ENCODE measurements at places on chromosomes 13 and 19.

- no peak for DNase-seq
Measured at GRCh38 chr13:97520061-97520460, 86.1 kb downstream of the RAP2A start.

GRCh38 chr13:39740761-39741160 lies 85.3 kb downstream of the COG6 start:
- no peak for DNase-seq

DNA sequence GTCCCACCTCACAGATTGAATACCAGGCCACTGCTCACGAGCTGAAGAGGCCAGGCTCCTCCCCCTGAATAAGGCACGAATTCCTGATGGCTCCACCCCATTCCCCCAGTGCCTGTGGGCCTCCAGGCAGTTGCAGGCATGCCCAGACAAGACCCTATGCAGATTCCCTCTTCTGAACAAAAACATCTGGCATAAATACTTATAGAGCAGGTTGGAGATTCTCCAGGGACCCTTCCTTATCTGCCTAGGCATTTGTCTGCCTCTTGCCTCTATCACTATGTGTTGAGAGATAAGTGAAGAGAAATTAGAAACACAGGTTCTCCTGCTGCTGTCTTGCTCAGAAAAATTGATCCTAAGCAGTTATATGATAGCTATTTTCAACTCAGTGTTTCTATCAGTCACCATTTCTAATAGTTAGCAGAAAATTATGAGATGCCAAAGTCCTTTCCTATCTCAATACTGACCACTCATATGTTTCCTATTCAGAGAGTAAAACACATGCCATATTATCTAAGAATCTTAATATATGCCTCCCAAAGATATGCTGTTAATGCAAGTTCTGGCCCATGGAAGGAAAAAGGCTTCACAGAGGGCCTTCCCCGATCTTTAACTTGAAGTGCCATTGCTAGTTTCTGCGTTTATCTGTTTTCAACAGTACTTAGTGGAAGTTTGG lies 364.0 kb downstream of the KCTD12 start:
- DNase-seq = no peak

GRCh38 chr19:46626446-46626845 lies 1.6 kb upstream of the PTGIR start:
- DNase-seq = no peak

DNA sequence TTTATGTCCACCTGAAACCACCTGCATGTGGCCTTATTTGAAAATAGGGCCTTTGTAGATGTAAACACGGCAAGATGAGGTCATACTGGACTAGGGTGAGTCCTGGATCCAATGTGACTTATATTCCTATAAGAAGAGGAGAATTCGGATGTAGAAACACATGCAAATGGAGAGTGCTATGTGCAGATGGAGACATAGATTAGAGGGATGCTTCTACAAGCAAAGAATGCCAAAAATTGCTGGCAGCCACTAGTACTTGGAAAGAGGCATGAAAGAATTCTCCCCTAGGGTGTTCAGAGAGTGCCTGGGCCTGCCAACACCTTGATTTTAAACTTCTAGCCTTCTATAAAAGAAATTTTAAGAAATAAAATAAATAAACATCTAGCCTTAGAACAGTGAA lies 226.1 kb downstream of the RFC3 start:
- no peak for DNase-seq

GRCh38 chr13:81458170-81458569 lies 1117.2 kb upstream of the SPRY2 start:
- no peak for DNase-seq

DNA sequence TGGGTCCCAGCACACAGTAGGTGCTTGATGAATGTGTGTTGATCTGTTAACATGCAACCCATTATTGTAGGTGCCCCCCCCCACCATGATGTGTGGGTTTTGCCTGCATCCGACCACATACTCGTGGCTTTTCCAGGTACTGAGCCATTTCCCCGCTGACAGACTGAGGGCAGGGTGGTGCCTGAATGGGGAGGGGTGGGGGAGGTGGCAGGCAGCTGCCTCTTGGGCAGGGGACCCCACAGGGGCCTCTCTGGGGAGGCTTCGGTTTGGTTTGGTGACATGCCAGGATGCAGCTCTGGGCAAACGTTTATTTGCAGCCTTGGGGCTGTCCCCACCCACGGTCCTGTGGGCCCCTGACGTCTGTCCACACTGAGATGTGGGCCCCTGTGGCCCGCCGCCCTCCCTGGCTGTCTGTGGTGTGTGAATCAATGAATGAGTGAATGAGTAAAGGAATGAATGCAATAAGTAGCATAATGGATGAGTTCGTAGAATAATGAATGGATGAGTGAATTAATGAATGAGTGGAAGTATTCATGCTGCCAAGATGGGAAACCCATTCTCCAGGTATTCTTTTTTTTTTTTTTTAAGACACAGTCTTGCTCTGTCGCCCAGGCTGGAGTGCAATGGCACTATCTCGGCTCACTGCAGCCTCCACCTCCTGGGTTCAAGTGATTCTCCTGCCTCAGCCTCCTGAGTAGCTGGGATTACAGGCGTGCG lies 9.0 kb upstream of the JUND start:
- DNase-seq = peak; percentile 82

DNA sequence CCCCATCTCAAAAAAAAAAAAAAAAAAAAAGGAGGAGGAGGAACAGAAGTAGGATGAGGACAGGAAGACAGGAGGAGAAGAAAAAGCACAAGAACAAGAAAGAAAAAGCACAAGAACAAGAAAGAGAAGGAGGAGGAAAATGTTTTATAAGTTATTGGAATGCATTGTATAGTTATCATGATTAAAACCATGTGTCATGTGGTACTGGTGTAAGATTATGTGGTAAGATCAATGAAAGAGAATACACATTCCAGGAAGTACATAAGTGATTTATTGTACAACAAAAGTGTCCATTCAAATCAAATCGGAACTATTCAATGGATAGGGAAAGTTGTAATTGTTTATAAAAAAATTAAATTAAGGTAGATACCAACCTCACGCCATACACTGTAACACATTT lies 167.7 kb downstream of the MZT1 start:
- DNase-seq = no peak

DNA sequence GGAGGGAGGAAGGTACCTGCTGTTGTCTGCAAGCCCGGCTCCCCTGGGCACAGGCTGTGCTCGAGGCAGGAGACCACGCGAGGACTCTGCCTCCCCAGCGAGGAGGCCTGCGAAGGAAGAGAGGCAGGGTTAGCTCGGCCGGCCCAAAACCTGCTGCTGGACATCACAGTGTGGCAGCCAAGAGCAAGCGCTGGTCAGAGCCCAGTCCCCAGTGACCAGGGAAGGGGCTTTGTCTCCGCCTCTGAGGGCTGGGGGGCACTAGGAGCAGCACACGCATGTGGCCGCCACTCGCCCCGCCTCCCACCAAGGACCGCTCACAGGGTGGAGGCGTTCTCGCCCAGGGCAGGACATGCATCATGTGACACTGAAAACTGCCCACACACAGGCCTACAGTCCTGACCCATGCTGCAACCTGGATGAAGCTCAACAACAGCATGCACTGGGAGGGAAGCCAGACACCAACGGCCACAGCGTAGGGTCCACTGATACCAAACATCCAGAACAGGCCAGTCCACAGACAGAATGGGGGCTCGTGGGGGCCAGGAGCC lies 8.5 kb downstream of the MIER2 start:
- no peak for DNase-seq

GRCh38 chr19:1129535-1129934 lies 25.7 kb downstream of the GPX4 start:
- no peak for DNase-seq

- DNase-seq = no peak
Measured at GRCh38 chr19:38210458-38210987, 13.5 kb downstream of the DPF1 start.

GRCh38 chr13:100517135-100517534 lies 71.5 kb downstream of the GGACT start:
- no peak for DNase-seq

GRCh38 chr19:35318679-35319448 lies 10.1 kb upstream of the CD22 start:
- no peak for DNase-seq

DNA sequence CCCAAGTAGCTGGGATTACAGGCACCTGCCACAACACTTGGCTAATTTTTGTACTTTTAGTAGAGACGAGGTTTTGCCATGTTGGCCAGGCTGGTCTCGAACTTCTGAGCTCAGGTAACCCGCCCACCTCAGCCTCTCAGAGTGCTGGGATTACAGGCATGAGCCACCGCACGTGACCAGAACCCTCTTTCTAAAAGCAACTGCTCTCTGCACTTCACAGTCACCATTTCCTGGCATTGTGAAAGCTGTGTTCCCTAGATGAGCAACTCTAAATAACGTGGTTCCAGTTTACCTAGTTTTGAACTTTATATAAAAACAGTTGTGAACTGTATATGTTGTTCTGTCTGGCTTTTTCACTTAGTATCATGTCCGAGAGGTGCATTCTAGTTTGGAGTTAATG lies 152.9 kb downstream of the SIPA1L3 start:
- DNase-seq = no peak

DNA sequence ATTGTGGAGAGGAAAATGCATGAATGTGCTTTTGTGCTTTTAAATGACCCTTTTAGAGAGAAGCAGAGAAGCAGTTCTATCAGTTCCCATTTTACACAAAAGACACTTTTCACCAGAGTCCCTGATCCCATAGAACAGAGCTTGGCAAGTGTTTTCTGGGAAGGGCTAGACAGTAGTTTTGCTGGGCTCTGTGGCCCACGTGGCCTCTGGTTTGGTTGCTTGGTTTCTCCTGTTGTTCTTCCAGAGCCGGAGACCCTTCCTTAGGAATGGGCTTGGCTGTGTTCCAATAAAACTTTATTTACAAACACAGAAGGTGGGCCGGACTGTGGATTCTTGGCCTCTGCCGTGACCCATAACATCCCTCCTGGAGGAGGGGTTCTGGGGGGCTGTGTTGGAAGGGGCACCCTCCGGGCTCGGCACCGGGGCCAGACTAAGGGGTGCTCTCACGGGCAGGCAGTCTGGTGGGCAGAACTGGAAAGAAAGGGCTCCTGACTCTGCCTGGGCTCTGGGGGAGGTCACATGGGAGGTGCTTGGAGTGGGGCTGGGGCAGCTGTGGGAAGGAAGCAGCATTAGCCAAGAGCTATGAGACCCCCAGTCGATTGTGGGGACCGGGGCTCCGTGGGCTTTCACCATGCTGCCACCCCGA lies 3.2 kb downstream of the SPPL2B start:
- no peak for DNase-seq

DNA sequence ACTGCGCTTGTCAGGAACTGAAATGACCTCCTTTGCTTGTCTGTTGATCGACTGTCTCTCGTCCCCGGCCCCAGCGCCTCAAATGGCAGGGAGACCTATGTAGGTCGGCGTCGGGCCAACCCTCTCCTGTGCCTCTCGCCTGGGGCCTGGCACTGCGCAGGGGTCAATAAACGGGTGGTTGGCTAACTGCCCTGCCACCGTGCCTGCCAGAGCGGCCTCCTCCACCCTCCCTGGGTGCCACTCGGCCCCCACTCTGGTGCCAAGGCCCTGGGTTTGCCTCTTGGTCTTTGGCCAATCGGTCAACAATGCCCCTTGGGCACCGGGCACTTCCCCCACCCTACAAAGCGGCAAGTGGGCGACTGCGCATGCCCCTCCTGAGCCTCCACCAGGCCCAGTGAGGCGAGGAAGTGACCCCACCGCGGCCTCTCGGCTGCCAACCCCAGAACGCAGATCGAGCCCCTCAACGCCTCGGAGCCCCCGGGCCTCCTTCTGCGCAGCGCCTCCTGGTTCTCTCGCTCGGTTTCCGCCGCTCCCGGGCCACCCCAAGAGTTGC lies 1.1 kb downstream of the KEAP1 start:
- DNase-seq = peak; percentile 24

DNA sequence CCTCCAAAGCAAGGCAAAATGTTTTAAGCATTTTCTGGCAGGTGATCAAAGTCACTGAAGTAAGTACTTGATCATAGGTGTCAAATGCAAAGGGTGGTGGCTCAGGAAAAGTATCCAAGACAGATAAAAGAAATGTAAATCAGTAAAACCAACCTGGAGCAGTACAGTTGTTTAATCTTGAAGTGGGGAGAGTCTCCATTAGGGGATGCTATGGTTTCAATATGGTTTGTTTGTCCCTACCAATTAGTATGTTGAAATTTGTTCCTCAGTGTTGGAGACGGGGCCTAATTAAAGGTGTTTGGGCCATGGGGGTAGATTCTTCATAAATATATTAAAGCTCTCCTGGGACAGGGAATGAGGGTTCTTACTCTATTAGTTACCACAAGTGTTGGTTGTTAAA lies 1781.7 kb upstream of the PRR20A start:
- no peak for DNase-seq

GRCh38 chr13:94947965-94948371 lies 235.6 kb upstream of the SOX21 start:
- DNase-seq = no peak

- DNase-seq = no peak
Measured at GRCh38 chr19:53898636-53899341, 10.3 kb upstream of the CACNG7 start.

DNA sequence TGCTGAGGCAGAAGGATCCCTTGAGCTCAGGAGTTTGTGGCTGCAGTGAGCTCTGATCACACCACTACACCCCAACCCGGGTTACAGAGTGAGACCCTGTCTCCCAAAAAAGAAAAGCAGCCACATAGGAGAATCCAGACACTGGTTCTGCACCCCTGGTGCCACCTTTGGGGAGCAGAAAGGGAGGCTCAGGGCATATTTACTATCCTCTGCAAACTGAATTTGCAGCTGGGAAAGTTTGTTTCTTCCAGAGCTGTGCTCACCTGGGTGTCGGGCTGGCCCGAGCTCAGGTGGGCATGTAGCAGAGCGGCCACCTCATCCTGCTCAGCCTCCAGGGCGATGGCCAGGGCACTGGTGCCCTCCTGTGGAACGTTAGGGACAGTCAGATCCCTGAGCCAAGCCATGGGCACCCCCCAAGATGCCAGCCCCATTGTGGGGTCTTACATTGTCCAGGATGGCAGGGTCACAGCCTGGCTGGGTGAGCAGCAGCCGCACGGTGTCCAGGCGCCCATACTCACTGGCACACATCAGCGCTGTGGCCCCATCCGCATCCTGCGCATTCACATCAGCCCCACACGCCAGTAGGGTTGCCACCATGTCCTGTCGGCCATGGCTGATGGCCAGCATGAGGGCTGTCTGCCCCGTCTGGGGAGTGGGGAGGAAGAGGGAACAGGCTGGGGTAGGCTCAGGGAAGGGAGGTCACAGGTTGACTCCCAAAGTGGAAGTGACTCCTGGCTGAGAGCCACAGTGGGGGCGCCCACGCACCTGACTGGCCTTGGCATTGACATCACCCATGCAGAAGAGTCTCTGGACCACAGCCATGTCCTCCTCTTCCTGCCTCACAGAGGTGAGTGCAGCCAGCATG lies 3.1 kb downstream of the RPS28 start:
- no peak for DNase-seq

- no peak for DNase-seq
Measured at GRCh38 chr19:970695-971094, 13.4 kb upstream of the WDR18 start.

- DNase-seq = peak; percentile 85
Measured at GRCh38 chr19:36115453-36116343, at the start of gene TBCB. TBCB (plus strand) TSS chr19:36115468; CDS start chr19:36115561, 93 bp downstream.

DNA sequence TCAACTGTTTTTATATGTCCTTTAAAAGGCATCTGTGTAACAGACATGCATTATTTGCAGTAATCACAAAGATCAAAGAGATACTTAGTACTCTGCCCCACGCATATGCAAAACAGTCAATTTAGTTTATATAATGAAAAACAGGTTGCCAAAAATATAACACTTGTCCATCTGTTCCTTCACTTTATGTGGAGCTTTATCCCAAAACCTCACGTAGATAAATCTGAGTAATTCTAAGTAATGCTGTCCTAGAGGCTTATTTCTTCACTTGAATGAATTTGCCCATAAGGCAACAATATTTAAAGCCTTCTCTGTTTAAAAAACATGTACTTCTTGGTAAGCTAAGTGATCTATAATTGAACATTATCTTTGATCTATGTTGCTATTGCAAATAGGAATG lies 20.3 kb upstream of the SLITRK6 start:
- DNase-seq = no peak
